ENCODE measurements at places on chromosomes 5 and 9.

GRCh38 chr5:30572279-30572678 lies 621.2 kb upstream of the CDH6 start:
- no peak for DNase-seq

DNA sequence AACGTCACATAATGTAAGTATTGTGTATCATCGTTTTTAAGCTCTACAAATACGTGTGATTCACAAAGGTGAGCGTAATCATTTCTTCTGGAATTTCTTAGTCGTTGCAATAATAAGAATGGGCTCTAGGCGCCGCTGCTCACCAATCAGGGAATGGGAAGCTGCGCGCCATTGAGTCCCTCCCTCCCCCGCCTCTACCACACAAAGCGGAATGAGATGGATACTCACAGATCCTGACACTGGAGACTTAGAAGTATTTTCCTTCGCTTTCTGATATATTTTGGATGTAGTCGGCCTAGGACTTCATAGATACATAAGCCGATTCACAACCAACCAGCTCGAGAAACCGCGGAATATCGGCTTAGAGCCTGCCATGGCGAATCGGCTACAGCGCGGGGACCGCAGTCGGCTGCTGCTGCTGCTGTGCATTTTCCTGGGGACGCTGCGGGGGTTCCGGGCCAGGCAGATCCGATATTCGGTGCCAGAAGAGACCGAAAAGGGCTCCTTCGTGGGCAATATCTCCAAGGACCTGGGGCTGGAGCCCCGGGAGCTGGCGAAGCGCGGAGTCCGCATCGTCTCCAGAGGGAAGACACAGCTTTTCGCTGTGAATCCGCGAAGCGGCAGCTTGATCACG lies at the start of gene PCDHGA11:
Gene PCDHGA11, plus strand, starts transcription at position 197 of the 634 bp plus-strand sequence. Its CDS starts 177 bp downstream, at position 374.
- no peak for DNase-seq

- DNase-seq, result no peak
Measured at GRCh38 chr5:95554331-95554646, 488 bp downstream of the SKIC3 start.

DNA sequence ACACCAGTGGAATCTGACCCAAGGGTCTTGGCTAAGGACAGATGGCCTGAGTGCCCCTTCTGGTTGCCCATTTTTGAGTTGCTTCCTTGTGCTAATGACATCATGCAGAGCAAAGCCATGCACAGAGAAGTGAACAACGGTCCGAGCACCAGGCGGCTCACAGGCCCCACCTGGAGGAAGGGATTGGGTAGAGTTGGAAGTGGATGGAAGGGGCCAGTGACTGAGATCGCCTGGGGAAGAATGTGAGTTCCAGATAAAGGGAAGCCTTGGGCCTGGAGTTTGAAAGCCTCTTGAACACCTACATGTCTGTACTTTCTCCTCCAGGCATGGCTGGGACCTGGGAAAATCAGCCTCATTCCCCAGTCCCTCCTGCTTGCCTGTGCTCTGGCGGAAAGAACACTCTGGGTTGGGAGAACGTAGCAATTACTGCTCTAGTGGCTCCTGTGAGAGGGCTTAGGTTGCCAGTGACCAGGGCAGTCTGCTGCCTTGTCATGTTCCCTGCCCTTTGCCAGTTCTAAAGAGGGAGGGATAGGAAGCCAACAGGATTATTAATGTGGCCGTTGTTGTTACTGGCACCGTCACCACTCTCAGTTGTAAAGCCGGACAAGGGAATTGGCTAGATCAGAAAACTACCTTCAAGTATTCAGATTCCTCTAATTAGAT lies 62.5 kb upstream of the PTPN3 start:
- no peak for DNase-seq

DNA sequence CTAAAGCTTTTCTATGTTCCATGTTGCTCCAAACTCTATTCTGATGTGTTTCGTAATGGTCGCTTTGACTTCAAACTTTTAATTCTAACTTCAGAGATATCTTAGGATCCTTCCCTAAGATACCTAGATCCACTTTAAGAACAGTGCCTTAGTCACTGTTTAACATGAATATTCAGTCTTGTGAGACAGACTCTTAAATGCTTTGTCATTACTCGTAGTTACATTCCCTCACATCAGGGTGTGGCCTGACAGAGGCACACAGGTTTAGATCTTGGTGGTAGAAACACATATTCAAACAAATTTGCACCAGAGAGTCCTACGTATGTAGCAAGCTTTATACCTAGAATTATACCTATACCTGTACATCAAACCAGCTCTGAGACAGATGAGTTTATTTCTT lies 687.0 kb upstream of the C9orf72 start:
- no peak for DNase-seq

DNA sequence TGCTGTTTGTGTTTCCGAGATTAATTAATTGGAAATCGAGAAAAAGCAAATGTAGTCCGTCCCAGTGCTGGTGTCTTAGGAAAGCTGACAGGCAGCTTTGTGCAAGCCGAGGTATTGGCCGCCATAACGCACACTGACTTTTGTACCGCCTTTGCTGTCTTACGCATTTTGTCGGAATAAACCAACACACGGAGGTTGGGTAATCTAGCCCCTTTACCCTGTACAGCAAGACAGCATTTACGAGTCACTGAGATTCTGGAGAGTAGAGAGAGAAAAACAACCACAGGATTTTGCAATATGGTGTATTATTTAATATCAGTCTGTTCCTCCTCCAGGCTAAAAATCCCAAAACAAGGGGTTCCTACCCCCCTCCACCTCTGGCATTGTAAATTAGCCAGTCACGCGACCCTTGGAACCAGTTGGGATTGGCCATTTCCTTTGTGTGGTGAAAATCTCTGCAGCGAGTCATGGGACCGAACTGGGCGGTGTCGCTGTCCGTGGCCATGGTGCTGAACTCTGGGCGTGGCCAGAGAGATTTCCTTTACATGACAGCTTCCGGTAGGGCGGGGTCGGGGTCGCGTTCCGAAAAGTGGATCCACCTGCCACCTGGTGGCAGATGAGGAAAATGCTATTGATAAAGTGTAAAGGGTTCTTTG lies 10.3 kb upstream of the PCDHB1 start:
- peak; percentile 1 for DNase-seq

Measured in stimulated activated CD4-positive, alpha-beta T cell treated with anti-CD3 and anti-CD28 coated beads, Interleukin-1b, Interleukin-23, amount 100 ng/mL, for 1 hour (primary cell).